ENCODE measurements at places on chromosomes 12 and 14. TPM values are rescaled to one million over a fixed set of nuclear protein-coding genes. Genes with fewer than 3 reads are reported as not detected.

Gene RNU6-8
- total RNA-seq: not detected

Gene FSCB
- total RNA-seq: not detected

Gene HOXC12
- total RNA-seq: not detected

Gene SCYL2
- 106 TPM for total RNA-seq

Gene FGF6
- total RNA-seq: not detected

Gene PIWIL1
- total RNA-seq: not detected

Gene KRT81
- total RNA-seq: not detected

Gene TMEM132C
- 8.0 TPM for total RNA-seq

Measured in glutamatergic neuron (in vitro differentiated cells).